CD4-positive, alpha-beta T cell treated with Interleukin-10 for 1 hour (primary cell): ENCODE measurements at places on chromosomes 6 and 20.

- no peak for DNase-seq
These were observed 73.3 kb downstream of the BMP7 start for GRCh38 chr20:57193094-57193493.

- DNase-seq = no peak
These were observed 78.1 kb upstream of the KIF25 start for GRCh38 chr6:167919349-167919748.

DNA sequence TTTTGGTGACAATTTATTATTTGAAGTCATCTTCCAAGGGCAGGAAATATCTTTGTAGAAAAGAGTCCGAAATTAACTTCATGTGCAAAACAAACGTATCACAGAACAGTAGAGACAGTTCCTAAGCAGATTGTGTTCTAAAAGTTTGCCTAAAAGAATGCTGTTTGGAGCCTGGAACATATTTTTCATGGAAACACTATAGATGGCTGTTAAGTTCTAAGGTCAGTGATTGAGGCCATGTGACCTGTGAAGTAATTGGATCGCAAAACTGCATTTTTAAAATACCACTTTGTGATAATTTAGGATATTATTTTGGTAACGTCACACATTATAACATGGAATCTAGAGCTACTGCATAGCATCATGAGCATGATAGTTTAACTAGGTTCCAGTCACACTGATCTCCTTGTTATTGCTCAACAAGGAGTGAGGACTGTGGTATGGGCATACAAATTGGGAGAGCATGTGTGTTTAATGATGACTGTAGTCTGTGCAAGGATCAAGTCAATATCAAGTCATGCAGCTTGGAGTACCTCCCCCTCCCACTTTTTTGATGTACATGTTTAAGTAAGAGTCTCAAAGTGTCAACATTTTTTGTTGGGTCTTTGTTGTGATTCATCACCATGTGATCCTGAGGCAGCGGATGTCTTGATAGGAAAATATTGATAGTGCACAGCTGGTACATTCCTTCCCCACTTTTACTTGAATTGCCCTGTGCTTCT lies 609.3 kb upstream of the CITED2 start:
- DNase-seq = no peak

DNA sequence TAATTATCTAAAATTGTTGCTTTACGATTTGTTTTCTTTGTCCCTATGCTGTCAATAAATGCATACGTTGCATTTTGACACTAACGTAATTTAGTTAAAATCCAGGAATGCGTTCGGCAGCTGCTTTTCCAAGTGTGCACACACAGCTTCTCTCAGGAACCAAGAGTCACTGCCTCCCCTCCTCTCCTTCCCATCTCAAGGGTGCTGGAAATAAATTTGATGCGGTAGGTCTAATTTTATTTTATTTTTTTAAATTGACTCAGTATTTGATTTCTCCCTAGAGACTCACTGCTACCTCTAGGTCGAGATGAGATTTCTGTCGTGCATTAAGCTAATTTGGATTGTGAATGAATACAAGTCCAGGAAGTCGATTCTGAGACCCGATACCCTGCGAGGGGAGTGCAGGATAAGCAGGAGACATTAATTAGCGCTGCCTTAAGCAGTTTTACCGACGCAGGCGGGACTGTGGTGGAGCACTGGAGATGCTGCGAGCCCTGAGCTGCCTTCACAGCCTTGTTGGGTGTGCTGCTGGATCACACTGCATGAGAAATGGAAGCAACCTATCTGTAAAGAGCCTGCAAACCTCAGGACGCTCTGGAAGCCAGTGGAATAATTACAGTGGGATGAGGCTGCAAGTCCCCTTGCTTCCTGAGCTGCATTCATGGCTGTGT lies 381.2 kb downstream of the C6orf118 start:
- no peak for DNase-seq

GRCh38 chr20:1881240-1881835 lies 13.9 kb upstream of the SIRPA start:
- DNase-seq = no peak

DNA sequence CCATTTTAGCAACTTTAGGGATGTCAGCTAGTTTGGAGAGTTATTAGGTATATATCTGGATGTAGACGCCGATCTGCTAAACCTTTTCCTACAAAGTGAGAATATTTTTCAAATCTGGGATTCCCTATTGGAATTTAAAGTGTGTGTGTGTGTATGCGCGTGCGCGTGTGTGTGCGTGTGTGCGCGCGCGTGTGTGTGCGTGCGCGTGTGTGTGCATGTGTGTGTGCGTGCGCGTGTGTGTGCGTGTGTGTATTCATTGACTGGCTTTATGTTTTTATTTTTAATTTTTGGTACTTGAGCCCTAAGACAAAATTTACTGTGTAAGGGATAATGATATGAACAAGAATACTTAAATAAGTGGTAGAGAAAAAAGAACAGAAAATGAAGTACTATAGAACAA lies 8.1 kb downstream of the PRL start:
- no peak for DNase-seq

- no peak for DNase-seq
These were observed 50.6 kb upstream of the FANCE start for GRCh38 chr6:35401514-35401913.

- no peak for DNase-seq
These were observed 9.3 kb upstream of the NEDD9 start for GRCh38 chr6:11241793-11242201.

GRCh38 chr20:10662661-10663458 lies 10.9 kb downstream of the JAG1 start:
- no peak for DNase-seq

DNA sequence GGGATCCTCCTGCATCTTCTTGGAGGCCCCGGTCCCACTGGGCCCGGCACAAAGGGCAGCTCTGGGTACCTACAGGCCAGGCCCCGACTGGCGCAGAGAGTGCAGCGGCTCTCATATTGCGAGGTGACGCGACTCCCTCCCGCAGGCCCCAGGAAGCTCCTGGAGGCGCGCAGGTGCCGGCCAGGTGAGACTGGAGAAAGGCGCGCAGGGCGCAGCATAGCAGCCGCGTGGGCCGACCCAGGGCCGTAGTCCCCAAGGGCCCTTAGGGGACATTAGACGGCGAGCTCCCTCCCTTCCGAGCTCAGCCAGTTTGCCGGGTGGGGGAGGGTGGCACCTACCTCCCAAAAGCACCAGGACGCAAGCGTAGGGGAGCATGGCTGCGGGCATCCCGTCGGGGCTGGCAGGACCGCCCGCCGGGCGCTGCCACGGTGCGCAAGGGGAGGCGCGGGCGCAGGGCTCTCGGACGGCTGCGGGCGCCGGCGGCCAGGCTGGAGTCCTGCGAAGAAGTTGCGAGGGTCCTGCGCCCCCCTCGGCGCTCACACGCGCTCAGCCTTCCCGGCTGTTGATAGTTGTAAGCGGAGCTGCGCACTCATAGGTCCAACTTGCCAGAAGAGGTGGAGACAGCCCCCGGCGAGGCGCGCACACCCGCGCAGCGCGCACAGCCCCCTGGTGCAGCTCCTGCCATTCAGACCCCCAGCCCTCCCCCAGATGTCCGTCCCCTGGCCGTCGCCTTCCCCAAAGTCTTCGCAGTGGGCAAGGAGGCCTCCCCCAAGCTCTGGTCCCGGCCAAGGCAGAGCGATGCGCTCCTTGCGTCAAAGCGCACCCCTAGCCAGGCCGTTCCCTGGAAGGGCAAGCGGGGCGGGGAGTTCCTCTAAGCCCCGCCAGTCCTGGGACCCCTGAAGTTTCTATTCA lies 622 bp downstream of the APCDD1L start:
- DNase-seq = no peak

GRCh38 chr6:26571592-26572296 lies 25.0 kb upstream of the ABT1 start:
- DNase-seq = peak; percentile 81

DNA sequence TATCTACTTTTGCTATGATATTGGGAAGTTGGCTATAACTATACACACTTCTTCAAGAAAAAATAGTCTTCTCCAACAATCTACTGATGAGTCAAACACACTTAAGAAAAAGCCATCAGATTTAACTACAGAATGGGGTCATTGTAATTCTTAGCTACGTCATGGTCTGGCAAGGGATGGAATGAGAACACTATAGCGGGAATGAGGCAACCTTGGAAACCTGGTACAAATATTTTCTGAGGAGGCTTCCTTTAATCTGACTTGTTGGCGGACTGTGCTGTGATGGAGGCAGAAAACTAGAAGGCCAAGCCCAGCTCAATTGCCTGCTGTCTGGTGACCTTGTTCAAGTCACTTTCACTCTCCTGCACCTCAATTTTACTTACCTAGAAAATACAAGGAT lies 586.8 kb upstream of the JAG1 start:
- no peak for DNase-seq
